Kasumi-1 (cell line): ENCODE measurements at places on chromosomes 11 and 22.

- no peak for DNase-seq
Measured at GRCh38 chr22:44452531-44453420, 45.3 kb downstream of the RTL6 start.

DNA sequence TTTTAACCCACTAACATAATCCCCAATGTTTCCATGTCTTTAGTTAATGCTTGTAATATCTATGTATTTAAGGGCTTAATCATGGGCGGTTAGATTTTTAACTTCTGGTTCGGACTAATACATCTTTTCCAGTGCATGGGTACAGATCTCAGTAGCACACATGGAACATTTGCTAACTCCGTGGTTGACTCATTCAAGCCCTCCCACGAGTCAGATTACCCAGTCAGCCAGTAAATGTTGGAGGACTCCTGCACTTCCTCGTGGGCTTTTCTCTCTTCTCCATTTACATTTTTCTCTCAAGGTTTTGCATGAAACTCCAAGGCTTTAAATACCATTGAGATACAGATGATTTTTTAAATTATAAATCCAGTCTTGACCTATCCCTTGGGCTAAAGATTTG lies 313.9 kb downstream of the ST3GAL4 start:
- DNase-seq, result no peak

- DNase-seq, result no peak
Measured at GRCh38 chr11:107477820-107478219, 20.2 kb upstream of the CWF19L2 start.

- DNase-seq, result no peak
Measured at GRCh38 chr22:47604563-47604962, 842.1 kb downstream of the TBC1D22A start.

DNA sequence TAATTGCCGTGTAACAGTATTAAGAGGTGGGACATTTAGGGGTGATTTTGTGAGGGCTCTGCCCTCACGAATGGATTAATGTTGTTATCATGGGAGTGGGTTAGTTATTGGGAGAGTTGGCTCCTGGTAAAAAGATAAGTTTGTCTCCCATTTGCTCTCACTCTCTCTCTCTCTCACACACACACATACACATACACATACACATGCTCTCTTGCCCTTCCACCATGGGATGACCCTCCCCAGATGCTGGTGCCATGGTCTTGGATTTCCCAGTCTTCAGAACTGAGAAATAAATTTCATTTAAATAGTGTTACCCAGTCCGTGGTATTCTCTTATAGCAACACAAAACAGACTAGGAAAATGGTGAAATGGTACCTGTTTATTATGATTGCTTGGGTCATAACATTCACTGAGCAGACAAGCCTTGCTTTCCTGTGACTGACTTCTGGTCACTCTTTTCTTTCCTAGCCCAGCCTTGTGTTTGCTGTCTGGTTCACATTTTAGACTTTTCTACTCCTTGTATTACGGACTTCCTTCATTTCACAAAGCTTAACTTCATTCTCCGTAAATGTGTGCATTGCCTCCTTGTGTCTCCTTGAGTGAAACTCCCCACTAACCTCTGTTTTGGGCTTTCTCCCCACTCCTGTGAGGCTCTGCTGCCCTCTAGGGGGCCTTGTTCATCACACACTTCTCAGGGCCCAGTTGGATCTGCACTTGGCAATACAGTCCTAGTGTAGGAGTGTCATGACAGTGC lies 206.5 kb upstream of the CTSC start:
- peak; percentile 96 for DNase-seq

GRCh38 chr11:975827-976226 lies 50.2 kb downstream of the AP2A2 start:
- peak; percentile 77 for DNase-seq

GRCh38 chr11:67420147-67420645 lies 4.7 kb downstream of the CARNS1 start:
- DNase-seq, result no peak

- peak; percentile 76 for DNase-seq
Measured at GRCh38 chr11:14673824-14674405, 30.3 kb downstream of the PDE3B start.

GRCh38 chr22:21044931-21045584 lies 688 bp upstream of the LRRC74B start:
- DNase-seq, result no peak

- no peak for DNase-seq
Measured at GRCh38 chr11:22558664-22559063, 67.0 kb downstream of the FANCF start.

DNA sequence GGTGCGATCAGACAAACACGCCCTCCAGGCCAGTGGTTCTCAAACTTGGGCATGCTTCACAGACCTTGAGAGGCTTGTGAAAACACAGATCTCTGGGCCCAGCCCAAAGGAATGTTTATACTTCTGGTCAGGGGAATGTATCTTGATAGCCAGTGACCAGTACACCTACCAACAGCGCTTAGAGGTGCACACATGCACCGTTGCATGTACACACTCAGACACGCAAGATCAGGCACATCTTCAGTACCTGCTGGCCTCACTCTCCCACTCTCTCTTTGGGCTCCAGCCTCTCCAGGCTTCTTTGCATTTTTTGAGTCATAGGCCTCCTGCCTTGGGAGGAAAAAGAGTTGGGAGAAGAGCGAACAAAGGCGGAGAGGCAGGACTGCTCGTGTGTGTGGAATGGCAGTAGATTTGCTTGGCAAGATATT lies 11.7 kb upstream of the FXYD6 start:
- DNase-seq, result no peak

DNA sequence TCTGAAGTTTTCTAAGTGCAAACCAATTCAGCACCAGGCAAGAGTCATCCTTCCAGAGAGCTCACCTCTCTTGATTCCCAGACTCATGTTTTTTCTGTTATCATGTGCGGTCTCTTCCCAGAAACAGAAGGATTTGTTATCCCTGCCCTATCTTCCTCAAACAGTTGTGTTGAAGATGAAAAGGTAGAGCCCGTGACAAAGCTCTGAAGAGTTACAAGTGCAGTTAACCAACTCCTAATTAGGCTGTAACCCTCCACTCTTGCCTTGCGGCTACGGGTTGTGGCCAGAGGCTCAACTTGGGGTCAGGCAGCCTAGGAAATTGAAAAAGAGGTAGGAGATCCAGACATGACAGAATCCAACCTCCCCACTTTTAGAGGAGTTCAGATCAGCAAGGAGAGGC lies 76.2 kb upstream of the CADM1 start:
- no peak for DNase-seq
